ENCODE measurements at places on chromosomes 2 and 18.

- no peak for DNase-seq
These were observed 193.7 kb downstream of the STK39 start for GRCh38 chr2:168053676-168054075.

DNA sequence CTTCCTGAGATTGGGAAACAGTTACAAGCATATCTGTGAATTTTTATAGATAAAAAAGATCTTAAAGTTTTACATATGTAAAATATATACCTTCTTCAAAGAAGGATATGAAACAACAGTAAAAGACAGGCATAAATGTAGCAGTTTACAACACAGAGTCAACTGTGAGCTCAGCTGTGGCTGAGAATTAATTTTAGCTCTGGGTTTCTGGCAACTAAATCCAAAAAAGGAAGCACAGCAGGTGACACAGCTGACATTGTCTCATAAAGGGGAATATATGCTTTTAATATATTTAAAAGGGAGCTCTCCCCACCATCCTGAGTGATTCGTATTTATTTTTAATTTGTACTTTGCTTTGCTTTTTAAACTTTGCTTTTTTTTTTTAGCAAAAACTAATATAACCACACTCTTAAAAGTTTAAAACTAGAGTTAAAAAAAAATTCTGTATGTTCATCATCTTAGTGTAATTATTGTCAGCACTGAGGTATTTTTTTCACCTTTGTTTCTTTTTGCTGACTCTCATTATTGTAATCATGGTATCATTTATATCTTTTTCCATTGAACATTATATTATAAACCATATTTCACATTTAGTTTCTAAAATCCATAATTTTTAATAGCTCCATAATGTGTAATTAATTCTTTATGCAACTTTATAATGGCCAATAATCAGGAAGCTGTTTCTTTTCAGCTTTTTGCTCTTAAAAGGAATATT, 6.7 kb downstream of the TUBB6 start:
- DNase-seq: no peak

GRCh38 chr2:84954329-84954728, 16.6 kb upstream of the KCMF1 start:
- no peak for DNase-seq

DNA sequence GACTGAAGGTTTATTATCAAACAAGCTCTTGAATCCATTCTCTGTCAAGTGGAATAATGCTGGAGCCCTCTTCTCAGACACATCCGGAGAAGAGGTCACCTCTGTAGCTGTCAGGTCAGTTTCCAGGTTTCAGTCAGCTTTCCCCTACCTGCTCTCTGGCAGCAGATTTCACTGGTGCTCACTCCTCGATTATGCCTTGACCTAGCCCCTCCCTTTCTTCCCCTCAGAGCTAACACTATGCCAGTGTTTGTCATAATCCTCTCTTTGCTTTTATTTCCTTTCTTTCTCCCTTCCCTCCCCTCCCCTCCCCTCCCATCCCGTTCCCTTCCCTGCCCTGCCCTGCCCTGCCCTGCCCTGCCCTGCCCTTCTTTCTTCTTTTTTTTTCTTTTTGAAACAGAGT, 22.5 kb upstream of the PLEKHM3 start:
- no peak for DNase-seq

GRCh38 chr2:237281836-237282306, 132.1 kb downstream of the COL6A3 start:
- no peak for DNase-seq

- no peak for DNase-seq
These were observed 220.3 kb upstream of the NRP2 start for GRCh38 chr2:205461678-205462665.
